SIG-M5 (cell line): ENCODE measurements at places on chromosomes 12 and 14.

DNA sequence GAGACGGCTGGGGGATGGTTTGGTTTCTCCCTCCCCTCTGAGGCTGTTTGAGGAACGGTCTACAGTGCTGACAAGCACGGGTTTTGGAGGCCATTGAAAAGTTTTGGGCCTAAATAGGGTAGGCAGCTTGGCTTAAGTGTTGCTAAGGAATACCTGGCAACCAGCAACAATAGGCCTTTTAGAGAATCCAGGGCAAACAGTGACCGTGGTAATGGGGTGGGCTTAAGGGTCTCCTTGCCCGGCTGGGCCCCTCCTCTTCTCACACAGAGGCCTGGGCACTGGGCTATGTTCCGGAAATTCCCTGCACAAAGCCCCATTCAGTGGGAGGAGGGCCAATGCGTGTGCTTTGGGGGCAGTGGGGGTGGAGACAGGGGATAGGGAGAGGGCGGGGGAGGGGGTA is 55.4 kb downstream of the ASCL1 start:
- DNase-seq: no peak

GRCh38 chr14:81401420-81402122 is 1.4 kb upstream of the STON2 start:
- DNase-seq: peak; percentile 8

- no peak for DNase-seq
These were observed 40.9 kb downstream of the FRMD6 start for GRCh38 chr14:51692646-51693045.

DNA sequence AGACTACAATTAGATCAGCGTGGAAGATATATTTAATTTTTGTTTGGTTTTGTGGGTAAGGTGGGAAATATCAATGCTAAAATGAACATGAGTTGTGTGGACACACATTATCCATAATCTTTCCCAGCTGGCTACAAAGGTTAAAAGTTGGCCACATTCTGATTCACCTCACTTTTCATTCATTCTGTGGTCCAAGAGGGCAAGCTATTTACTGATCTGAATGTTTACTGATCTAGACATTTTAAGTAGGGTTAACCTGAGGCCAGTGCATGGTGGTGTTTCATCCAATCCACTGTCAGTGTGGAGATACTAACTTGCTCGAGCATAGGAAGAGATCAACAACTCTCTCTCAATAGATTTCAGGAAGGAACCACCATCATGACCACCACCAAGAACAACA is 71.6 kb downstream of the DCAF5 start:
- DNase-seq: no peak

DNA sequence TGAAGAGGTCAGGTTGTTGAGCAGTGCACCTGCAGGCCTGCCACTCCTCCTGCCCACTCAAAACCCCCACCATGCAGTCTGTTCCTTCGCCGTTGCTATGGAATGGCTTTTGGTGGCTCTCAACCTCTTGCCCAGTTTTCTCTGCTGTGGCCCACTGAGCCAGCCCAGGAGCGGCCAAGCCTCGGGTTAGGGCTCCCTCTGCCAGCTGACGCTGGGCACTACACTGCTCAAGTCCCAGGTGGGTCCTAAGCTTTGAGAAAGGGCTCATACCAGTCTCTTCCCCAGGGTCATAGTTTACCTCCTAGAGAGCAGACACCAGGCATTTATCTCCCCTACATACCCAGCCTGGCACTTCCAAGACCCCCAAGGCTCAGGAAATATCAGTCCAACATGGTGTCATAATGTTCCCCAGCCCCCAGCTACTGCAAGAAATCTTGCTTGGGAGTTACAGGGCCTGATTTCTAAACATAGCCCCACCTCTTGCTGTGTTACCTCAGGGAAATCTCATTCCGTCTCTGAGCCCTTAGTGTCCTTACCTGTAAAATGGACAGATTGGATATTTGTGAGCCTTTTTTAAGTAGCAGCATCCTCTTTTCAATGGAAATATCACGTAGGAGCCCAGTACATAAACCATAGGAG is 59.4 kb downstream of the TSPAN11 start:
- DNase-seq: no peak

DNA sequence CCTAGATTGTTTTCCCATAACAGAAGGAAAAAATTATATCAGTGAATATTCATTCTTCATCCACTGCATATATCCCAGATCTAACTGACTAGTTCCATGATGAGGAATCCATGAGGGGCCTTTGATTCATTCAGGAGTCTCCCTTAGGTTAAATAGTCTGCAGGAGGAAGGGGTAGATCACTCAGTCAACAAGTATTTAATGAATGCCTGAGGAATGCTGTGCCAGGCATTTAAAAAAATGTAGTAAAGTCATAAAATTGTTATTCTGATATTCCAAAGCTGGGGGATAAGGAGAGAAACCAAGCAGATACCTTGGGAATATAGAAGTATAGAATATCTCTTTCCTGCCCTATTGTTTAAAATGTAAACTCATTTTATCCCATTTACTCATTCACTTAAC is 216.2 kb upstream of the CAND1 start:
- DNase-seq: no peak

- DNase-seq: no peak
These were observed 26.5 kb upstream of the POC1B start for GRCh38 chr12:89552376-89552775.

DNA sequence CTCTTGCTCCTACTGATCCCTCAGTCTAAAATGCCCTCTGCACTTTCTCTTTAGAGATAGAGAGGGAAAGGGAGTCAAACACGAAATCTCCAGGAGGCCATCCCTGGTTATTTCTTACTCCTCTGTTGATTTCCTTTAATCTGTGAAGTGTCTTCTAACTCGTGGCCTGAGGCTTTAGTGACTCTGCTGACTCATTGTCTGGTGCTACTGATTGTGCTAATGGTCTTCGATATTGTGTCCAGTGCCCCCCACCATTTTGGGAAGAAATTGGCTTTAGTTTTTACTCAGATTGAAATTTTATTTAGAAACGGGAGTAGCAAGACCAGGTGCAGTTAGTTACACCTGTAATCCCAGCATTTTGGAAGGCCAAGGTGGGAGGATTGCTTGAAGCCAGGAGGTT is 839 bp downstream of the CLEC9A start:
- DNase-seq: no peak

DNA sequence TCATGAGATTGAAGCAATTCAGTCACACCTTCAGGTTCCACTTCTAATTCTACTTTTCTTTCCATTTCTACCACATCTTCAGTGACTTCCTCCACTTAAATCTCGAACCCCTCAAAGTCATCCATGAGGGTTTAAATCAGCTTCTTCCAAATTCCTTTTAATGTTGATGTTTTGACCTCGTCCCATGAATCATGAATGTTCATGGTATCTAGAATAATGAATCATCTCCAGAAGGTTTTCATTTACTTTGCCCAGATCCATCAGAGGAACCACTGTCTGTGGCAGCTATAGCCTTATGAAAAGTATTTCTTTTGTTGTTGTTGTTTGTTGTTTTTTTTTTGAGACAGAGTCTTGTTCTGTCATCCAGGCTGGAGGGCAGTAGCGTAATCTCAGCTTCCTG is 7.6 kb downstream of the RXYLT1 start:
- no peak for DNase-seq

DNA sequence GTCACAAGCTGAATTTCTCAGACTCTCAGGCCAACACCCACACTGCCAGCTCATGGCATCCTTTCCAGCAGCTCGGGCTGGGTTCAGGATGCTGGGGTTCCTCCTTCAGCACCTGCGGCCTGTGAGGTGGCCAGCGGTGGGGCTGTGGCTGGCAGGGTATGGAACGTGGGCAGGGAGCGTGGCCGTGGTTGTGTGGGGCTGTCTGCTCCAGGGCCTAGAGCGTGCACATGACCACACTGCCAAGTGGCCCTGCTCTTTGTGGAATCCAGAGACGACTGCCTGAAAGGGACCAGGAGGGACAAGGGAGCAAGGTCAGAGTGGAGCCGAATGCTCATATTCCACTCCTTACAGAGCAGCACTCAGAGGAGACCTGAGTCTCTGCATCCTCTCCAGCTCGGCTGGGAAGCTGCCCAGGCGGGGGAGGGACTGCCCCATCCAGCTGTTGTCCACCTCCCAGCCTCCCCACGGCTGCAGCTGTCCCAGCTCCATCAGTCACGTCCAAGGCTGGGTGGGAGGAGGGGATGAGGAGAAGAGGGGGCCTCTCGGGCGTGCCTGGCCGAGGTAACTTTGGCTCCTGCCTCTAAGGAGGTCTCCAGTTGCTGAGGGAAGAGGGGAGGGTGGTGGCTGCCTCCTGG is 71.3 kb downstream of the TSPAN9 start:
- no peak for DNase-seq

DNA sequence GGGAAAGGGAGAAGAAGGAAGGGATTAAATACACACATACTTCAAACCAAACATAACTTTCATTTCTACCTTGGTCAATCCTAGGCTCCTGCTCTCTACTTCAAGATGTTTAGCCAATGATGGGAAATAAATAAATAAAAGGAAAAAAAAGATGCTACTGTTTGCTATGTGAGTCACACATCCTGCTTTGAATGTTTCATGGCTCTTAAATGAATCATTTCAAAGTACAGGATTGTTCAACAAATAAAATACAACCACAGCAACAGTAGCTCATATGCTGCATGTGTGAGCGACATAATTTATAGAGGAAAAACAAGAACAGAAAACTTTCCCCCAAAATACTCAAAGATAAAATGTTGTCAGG is 54.3 kb upstream of the NPFF start:
- no peak for DNase-seq

DNA sequence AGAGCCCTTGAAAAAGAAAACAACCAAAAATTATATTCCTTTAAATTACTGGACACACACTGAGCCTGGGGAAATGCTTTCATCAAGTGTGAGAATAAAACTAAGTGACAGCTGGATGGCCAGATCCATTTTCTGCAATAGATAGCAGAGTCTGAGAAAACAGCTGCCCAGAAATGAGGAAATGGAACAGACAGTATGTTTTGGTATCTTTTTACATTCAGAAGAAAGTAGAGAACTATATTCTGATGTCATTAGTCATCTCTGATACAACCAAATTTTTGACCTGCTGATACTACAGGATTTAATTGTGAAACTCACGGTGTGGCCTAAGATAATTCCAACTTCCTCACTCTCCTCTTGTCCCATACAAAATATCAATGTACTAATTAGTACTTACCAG is 78.2 kb downstream of the HMGA2 start:
- no peak for DNase-seq

DNA sequence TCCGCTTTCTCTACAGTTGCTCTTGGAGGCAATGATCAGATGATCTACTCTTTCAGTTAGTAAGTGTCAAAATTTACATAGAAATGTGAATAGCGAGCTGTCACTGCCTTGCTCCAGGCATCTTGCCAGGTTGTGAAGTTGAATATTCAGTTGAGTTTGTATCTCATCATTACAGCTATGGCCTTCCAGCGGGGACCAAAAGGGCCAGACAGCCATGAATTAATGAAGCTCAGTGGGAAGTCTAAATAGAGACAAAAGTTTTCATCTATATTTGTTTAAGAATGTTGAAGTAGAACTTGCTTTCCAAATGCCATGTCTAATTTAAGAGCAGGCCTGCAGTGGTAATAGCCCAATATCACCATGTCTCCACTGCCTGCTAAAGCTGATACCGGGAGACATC is 387.8 kb downstream of the FLRT2 start:
- no peak for DNase-seq

GRCh38 chr14:32354716-32355115 is 25.6 kb downstream of the AKAP6 start:
- DNase-seq: no peak
